ENCODE measurements at places on chromosomes 11 and 22.

- no peak for DNase-seq
Observed at GRCh38 chr11:87036756-87037449, 831 bp upstream of the TMEM135 start.

DNA sequence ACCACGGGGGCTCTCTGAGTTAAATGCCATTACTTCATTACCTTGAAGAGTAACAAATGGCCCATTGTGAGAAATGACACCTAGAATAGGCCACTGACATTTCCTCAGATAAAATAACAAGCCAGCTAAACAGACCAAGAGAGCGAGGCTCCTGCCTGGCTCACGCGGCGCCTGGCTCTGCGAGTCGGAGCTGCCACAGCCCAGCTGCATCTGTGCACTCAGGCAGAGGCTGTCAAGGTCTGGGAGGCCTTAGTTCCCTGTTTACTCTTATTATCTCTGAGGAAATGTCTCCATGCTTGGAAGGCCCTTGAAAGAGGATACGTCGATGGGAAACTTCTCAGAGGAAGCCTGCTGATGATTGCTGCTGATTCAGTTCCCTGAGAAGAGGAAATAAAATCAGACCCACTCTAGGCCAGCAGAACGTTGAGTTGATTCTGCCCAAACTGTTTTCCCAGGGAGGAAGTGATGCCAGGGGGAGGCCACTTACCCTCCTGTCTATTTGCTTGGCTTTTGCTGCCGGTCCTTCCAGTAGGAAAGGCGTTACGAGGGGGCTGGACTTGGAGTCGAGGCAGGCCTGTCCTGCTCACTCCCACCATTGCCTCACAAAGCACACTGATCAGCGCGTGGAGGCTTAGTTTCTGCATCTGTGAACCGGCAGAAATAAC, 208.8 kb downstream of the TBC1D22A start:
- no peak for DNase-seq

DNA sequence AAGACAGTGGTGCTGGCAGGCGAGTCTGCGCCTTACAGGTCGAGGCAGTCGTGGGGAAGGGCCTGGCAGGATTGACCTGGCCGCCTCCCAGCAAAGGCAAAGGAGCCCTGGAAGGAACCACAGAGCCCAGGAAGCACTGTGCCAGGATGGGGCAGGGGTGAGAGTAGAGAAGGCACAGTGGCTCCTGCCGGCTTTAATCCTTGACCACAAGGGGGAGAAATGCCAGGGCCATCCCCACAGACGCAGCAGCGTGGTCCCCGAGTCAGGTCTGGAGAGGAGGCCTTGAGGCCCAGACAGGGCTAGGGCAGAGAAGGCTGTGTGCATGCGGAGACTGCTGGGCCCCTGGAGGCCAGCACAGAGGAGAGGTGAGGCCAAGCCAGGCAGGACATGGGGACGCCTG, 9.9 kb upstream of the NDUFS8 start:
- DNase-seq, result no peak

GRCh38 chr11:67640021-67640757, 626 bp upstream of the TBX10 start:
- peak; percentile 65 for DNase-seq

DNA sequence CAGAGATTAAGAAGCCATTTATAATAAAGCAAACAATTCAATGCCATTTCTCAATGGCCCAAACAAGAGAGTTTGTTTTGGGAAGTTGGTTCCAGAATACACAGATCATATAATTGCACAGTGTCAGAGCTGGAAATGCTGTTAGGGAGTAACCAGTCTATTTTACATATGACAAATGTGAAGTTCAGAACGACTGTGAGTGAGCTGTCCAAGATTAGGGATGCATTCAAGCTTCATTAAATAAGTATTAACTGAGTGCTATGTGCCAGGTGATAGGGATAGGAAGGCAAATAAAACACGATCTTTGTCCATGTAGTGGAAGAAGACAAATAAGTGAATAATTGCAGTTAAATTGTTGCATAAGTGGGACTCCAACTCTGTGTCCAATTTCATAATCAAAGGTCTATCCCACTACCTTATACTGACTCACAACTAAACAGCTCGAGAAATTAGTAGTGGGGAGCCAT, 33.1 kb upstream of the PICALM start:
- no peak for DNase-seq

DNA sequence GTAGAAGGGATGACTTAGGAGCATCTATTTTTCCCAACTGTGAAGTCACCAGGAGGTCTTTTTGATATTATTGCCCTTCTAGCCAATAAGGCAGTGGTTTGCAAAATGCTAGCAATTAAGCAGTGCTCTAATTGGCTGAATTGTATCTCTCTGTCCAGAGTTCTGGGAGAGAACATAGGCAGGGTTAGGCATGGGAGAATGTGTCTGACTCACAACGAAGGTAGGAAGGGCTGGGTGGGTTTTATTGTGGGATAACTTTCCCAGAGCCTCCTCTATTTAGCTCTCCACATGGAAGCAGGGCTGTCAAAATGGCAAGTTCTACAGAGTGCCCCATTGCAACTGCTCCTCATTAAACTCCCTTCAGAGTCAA, 415.9 kb upstream of the CADM1 start:
- DNase-seq, result no peak

GRCh38 chr11:110217936-110218335, 78.5 kb downstream of the RDX start:
- DNase-seq, result no peak

- no peak for DNase-seq
Observed at GRCh38 chr22:48737461-48738203, 1090.0 kb downstream of the BRD1 start.

GRCh38 chr22:30326255-30326705, 461 bp downstream of the TBC1D10A start:
- no peak for DNase-seq

- DNase-seq, result no peak
Observed at GRCh38 chr11:9738116-9738515, 74.2 kb downstream of the SWAP70 start.

- DNase-seq, result no peak
Observed at GRCh38 chr11:26470992-26471391, 101.1 kb downstream of the MUC15 start.

DNA sequence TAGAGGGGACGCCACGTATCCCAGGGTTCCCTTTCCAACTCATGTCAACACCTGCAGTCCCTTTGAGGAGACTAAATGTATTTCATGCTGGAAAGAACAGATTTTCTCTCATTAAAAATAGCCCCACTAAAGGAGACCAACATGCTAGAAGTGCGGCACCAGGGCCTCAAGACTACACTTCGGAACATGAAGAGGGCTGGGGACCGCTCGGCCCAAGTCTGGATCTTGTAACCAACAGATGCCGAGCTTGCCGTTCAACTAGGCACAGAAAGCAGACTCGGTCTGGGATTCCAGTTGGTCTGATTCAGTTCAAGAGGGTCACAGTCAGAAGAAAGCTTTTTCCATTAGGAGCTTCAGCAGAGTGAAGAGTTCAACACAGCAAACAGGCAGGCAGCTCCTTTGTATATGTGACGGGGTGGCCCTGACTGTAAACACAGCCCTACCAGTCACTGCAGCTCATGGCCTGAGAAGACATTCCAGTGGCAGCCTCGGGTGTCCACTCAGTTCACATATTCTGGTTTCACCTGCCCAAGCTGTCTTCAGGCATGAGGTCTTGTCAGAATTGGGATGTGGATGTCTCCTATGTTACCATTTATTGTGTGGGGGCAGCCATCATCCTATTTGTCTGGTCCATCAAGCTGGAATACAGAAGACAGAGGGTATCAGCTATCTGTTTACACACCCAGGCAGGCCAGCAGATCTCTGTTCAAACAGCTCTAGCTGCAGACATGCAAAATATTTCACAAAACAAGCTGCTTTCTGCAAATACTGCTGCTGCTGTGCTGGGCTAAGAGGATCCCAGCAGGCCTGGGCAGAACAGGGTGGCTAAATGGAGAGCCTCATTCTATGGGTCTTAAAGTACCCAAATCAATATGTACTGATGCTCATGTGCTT, 8.8 kb downstream of the RIC8A start:
- no peak for DNase-seq

GRCh38 chr11:123132881-123133280, 62.2 kb downstream of the CLMP start:
- no peak for DNase-seq

DNA sequence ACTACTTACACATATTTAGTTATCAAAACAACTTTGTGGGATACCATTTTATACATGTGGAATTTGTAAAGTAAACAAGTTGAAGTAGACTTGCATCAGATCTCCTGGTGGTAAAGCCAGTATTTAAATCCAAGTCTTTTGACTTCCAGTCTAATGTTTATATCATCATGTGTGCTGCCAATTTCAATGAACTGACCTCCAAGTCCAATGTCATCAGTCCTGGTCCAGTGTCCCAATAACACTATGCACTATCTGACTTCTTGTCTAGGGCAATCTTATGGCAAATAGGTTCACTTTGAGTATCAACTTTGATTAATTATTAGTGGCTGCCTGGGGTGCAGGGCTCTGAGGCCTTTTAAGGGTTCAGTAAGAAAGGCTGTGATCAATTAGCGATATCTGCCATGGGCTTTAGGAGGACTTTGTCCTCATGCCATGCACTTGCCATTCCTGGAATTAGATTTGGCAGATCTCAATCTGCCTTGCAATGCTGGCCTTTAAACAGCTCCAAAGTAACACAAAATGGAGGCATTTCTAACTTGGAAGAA, 9.6 kb upstream of the PTS start:
- no peak for DNase-seq

GRCh38 chr11:7520981-7521487, 7.2 kb downstream of the PPFIBP2 start:
- DNase-seq, result no peak

DNA sequence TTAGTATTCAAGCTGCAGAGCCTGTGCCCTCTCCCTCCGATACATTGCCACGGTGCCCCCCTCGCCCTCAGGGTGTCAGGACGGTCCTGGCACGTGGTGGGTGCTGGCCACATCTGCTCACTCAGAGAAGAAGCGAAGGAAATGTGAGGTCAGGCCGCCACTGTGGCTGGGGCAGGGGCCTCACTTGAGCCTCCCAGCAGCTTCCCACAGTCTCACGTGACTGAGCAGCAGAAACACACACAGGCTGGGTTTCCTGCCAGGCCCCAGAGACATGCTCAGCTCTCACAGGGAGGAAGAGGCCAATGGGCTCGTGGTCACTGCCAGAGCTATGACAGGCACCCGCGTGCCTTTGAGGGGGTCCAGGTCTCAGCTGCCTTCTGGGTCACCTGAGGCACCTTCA, 37.9 kb upstream of the PRR5 start:
- peak; percentile 28 for DNase-seq

GRCh38 chr11:66888282-66888681, 31.4 kb downstream of the LRFN4 start:
- no peak for DNase-seq

- no peak for DNase-seq
Observed at GRCh38 chr22:20980523-20980922, 1.6 kb upstream of the LZTR1 start.

- DNase-seq, result no peak
Observed at GRCh38 chr11:22276535-22276934, 61.6 kb upstream of the SLC17A6 start.

- no peak for DNase-seq
Observed at GRCh38 chr22:42154293-42155052, 23.9 kb upstream of the CYP2D6 start.

DNA sequence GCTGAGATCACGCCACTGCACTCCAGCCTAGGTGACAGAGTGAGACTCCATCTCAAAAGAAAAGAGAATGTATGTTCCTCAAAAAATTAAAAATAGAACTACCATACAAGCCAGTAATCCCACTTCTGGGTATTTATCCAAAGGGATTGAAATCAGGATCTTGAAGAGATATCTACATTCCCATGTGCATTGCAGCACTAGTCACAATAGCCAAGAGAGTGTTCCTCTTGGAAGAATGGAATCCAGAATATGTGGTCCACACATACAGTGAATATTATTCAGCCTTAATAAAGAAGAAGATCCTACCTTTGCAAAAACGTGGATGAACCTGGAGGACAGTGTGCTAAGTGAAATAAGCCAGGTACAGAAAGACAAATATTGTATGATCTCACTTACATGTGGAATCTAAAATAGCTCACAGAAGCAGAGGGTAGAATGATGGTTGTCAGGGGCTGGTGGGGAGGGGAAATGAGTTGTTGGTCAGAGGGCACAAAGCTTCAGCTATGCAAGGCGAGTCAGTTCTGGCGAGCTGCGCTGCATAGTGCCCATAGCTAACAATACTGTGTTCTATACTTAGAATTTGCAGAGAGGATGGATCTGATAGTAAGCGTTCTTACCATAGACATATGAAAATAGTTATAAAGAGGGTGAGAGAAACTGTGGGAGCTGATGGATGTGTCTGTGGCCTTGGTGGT, 32.1 kb downstream of the GRIK4 start:
- DNase-seq, result no peak

- DNase-seq, result no peak
Observed at GRCh38 chr11:115660030-115660805, 156.0 kb upstream of the CADM1 start.

DNA sequence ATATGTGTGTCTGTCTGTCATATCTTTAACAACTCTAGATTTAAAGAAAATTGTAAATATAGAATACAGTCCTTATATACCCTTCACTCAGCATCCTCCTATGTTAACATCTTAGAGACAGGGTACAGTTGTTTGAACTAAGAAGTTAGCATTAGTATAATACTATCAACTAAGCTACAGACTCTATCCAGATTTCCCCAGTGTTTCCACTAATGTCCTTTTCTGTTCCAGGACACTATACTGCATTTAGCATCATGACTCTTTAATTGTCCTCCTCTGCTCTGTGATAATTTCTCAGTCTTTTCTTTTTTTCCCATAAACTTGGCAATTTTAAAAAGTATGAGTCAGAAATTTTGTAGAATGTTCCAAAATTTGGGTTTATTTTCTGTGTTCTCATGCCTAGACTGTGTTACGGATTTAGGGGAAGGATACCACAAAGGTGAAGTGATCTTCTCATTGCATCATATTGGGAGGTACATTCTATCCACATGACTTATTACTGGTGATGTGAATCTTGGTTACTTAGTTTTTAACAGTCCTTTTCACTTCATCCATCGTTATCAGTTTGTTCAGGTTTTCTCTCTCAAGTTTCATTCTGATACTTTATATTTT, 168.4 kb downstream of the SBF2 start:
- DNase-seq, result no peak

GRCh38 chr11:112797648-112798293, 163.4 kb upstream of the NCAM1 start:
- no peak for DNase-seq

GRCh38 chr11:32411942-32412615, 23.3 kb downstream of the WT1 start:
- DNase-seq, result no peak

DNA sequence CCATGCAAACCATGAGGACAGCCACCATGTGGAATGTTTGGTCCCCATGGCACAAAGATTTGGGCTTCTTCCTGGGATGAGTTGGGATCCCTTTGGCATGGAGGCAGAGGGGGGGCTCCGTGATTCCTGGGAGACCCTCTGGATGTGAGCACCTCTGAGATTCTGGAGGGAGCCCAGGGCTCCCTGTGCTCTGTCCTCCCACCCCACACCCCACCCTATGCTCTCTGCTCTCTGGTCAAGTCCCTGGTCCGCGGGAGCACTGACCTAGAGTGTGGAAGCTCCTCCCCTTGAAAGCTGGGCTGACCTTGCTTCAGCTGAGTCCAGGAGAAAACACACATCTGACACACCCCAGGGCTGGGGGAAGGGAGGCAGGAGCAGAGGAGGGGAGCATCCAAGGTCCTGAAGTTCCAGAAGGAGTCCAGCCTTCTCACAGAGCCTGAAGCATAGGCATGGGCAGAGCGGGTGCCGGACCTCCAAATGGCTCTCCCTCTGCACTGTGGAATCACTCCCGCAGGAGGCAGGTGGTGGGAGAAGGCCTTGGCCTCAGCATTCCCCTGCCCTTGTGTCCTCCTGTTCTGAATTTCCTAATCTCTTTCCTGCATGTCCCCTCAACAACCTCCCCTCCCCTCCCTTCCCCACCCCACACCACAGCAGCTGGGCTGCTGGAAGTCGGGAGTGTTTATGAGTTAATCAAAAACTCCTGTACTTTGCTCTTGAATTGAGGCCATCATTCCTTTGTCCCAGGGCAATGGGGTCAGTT, 25.7 kb upstream of the OAF start:
- peak; percentile 1 for DNase-seq

All from activated naive CD4-positive, alpha-beta T cell treated with anti-CD3 and anti-CD28 coated beads, Interleukin-2, amount 50 U/mL, for 16 hours (primary cell).